ENCODE measurements at places on chromosomes 1 and 21.

DNA sequence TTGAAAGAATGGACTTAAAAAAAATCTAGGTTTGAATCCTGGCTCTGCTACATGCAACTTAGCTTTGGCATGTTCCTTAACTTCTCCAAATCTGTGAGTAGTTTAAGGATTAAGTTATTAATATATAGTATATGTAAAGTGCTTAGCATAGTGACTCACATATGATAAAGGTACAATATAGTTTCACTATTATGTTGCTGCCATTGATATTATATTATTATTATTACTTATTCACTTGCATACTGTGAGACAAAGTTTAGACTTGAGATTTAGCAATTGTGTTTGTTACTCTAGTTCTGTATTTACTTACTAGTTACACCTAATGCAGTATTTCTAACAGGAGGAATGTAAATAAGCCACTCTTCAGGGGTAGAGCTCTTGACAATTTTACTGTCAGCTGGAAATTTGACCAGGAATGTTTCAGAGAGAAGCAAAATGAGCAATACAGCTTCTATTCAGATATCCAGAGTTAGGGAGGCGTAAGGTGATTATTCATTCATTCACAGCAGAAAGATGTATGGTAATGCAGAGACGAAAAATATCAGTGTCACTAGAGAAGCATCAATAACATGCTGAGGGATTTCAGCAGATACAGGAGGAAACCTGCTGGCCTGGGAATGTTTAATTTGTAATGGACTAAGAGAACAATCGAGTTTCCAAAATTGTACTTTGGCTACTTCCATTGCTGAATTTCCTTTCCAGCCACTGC is 25.5 kb downstream of the RGS7 start:
- no peak for DNase-seq

- no peak for DNase-seq
Observed at GRCh38 chr1:168506204-168506819, 37.5 kb downstream of the XCL2 start.

GRCh38 chr1:154992721-154993571 is 440 bp upstream of the LENEP start:
- no peak for DNase-seq

- DNase-seq, result no peak
Observed at GRCh38 chr1:172460887-172461315, 17.0 kb upstream of the PIGC start.

Measured in activated CD8-positive, alpha-beta memory T cell treated with anti-CD3 and anti-CD28 coated beads for 1 hour (primary cell).